ENCODE measurements at places on chromosomes 1 and 21.

DNA sequence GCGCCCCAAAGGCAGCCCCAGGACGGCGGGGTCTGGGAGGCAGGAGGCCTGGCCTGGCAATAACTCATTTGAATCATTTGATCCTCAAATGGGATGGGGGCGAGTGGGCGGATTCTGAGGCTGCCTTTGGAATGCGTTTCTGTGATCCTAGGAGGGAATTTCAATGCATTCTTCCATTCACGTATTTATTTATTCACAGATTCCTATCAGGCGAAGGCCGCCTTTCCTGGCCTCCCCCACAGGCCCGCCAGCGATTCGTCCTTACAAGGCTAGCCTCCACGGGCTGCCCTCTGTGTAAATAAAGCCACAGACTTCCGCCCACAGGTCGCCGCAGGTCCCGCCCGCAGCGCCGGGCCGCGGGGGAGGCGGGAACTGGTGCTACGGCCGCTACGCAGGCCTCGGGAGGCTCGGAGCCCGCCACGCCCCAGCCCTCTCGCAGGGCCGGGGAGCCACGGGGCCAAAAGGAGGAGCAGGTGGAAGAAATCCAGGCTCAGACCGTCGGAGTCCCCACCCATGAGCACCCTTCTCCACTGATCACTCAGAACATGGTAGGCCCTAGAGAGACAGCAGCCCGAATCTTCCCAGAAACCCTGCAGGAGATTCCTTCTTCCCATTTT is 31.3 kb upstream of the JUN start:
- no peak for DNase-seq

DNA sequence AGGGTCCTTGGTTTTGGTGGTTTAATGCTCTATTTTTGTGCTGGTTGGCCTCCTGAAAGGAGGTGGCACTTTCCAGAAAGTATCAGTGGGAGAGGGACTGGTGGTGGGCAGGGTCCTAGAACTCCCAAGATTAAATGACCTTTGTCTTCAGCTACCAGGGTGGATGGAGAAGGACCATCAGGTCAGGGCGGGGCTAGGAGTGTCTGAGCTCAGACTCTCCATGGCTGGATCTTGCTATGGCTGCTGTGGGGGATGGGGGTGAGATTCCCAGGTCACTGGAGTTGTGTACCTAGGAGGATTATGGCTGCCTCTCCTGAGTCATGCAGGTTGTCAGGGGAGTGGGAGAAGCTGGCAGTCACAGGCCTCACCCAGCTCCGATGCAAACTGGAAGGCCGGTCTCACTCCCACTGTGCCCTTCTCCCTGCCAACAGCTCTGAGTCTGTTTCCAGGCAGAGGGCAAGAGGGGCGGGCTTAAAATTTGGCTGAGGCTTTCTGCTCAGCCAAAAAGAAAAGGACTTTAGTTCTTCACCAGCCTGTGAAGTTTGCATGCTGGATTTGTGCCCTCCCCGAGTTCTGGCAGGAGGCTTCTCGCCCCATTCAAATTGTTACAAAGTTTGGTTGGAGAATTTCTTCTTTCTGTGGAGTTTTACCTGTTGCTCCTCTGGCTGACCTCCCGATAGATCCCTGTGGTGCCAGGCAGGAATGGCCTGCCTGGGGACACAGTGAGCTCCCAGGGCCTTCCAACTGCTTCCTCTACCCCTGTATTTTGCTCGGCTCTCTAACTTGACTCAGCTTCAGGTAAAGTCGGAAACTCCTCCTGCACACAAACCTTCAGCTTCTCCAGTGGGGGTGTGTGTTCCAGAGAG is 13.1 kb upstream of the KYAT3 start:
- no peak for DNase-seq

- DNase-seq, result no peak
Measured at GRCh38 chr1:40717955-40718354, 26.5 kb downstream of the NFYC start.

GRCh38 chr1:204617256-204618147 is 68.0 kb downstream of the LRRN2 start:
- DNase-seq, result no peak

DNA sequence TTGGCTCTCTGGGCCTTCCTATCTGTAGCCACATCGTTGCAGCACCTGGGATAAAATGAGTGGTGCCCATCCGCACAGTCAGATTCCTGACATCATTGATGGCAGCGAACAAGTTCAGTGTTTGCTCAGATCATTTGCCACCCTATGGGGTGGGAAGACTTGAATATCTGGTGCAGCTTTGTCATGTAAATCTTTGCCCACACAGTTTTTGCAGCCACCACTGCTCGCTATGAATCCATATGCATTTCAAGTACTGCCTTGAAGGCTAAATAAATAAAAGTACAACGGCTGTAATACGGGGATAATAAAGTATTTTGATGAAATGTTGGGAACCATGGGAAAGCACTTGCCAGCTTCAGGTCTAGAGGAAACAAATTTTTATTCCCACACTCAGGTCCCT is 56.3 kb upstream of the COA6 start:
- DNase-seq, result no peak

DNA sequence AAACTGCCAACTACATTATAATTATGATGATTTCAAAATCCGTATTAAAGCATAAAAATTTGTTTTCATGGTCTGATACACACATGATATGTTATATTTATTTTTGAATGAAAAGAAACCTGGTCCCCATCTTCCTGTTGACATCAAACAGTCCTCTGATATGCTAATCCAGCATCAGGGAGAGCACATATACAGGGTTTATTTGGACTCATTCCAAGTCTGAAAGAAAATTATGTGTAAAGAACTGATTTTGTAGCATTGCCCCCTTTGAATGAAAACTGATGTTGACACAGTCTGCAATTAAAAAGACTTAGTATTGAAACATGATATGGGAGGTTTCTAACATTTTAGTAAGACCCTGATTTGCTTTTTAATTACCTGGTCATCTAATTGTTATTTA is 119.4 kb downstream of the NEK7 start:
- no peak for DNase-seq

Measured in activated naive CD4-positive, alpha-beta T cell (primary cell).